ENCODE measurements at places on chromosomes 12 and 14.

DNA sequence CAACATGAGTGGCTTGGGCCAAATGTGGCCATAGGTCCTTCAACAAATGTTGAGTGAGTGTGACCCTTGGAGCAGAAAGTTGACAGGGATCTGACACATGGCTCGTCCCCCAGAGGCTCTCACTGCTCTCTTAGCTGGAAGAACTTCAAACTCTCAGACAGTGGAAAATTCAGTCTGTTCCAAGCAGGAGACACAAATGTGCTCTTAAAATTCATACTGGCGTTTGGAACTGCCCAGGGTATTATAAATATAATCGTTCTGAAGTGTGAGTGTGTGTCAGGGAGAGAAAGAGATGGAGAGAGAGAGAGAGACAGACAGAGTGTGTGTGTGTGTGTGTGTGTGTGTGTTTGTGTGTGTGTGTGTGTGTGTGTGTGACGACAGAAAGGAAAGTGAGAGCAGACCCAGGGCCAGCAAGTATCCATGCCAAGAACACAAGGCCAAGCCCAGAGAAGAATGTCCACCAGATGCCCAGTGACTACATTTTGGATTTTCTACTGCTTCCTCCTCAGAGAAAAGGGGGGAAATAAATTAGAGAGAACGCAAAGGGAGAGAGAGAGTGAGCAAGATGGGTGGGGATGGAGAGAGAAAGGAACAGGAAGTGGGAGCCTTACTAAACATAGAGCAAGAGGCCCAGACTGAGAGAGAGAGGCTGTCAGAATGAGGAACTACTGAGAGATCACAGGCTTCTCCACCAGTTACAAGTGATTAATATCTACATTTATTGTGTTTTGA, 193.6 kb upstream of the NUDT4 start:
- peak; percentile 98 for DNase-seq

DNA sequence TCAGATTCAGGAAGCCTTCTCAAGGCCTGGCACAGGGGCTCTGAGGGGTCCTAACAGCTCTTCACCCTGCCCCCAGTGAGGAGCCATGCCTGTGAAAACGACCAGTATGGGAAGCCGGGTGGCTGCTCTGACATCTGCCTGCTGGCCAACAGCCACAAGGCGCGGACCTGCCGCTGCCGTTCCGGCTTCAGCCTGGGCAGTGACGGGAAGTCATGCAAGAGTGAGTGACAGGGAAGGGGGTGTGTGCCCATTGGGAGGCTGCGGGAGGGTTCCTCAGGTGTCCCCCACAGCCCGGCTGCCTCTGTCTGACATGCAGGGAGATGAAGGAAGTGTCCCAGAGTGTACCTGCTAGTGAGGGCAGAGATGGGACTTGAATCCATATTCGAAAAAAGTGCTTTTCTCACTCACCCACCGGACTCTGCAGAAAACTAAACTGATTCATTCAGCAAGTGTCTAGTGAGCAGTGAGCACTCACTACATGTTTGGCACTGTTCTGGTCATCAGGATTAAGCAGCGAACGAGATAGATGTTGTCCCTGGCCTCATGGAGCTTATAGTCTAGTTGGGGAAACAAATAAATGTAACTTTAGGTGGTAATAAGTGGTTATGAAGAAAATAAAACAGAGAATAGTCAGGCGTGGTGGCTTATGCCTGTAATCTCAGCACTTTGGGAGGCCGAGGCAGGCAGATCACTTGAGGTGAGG, 9.4 kb upstream of the LRP1-AS start:
- peak; percentile 18 for DNase-seq

DNA sequence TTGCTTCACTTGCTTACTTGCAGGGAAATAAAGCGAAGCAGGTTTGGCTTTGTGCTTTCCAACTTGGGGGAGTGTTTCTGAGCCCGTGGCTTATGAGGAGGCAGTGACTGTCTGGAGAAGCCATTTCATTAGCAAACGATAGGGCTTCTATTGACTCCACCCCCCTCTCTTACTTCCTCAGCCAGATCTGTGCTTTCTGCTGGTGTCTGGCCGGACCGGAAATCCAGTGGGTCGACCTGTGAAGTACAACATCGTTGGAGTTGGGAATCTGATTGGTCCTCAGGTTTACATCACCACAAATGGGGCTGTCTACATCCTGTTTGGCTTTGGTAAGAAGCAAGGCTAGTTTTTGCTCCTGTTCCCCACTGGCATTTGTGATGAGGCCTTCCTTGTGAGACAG, 22.3 kb downstream of the FAM234B start:
- DNase-seq: no peak

GRCh38 chr14:76293923-76294322, 82.0 kb upstream of the ESRRB start:
- no peak for DNase-seq

GRCh38 chr12:9065607-9065856, 50.2 kb downstream of the A2M start:
- DNase-seq: no peak

- DNase-seq: no peak
Measured at GRCh38 chr12:46921764-46922133, 96.0 kb upstream of the SLC38A4 start.

DNA sequence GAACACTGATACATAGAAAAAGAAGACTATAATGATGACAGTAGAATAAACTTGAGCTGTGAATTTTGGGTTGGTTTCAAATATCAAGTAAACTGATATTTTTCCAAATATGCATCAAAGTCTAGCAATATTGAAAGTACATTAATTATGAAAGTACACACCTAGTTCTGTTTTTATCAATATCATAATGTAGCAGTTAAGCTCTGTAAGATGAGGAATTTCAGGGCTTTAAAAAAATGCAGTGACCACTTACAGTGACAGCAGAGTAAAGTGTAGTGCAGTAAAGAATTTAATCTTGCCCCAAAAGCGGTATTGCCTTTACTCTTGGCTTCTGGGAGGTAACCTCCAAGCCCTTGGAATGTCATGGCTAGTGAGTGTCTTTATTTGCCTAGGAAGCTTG, 102.9 kb upstream of the ABCD2 start:
- no peak for DNase-seq

DNA sequence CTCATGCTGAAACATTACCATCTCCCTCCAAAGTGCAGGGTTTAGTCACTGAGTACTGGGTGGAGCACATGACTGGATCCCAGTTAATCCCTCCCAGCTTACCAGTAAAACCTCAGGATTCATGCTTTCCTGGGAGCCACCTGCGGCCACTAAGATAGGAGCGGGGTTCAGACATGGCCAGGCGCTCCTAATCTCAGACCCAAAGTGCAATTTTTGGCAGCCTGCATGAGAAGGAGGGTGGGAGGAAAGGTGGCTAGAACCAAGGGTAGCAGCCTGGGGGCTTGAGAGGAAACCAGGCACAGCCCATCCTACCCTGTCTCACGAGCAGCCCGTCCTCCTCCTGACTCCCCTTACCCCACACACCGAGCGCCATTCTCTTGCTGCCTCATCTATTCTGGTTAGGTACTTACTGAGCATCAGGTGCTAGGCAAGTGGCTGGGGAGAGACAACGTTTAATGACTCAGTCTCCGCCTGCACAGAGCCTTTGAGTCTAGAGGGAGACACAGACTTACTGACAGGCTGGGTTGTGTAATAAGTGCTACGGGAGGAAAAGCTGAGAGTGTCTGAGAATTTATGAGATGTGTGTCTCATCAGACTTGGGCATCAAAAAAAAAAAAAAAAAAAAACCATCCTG, 9.9 kb downstream of the GPRC5A start:
- DNase-seq: peak; percentile 60

DNA sequence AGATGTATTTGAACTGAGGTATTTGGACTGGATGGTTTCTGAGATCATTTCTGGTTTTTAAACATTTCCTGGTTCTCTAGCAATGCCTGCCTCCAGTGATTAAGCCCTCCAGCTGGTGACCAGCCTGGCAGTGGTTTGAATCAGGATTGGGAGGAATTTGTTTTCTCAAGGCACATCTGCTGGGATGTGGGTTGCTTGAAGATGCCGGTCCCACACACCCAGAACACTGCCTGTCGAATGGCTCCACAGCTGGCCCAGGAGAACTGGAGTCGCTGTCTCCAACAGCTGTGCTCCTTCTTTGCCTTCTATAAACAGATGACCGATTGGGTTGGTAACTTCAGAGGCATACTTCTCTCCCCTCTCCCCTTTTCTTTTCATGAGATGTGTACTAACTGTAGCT, 258.0 kb upstream of the DDHD1 start:
- no peak for DNase-seq

- no peak for DNase-seq
Measured at GRCh38 chr12:54265364-54265812, 14.5 kb downstream of the CBX5 start.

DNA sequence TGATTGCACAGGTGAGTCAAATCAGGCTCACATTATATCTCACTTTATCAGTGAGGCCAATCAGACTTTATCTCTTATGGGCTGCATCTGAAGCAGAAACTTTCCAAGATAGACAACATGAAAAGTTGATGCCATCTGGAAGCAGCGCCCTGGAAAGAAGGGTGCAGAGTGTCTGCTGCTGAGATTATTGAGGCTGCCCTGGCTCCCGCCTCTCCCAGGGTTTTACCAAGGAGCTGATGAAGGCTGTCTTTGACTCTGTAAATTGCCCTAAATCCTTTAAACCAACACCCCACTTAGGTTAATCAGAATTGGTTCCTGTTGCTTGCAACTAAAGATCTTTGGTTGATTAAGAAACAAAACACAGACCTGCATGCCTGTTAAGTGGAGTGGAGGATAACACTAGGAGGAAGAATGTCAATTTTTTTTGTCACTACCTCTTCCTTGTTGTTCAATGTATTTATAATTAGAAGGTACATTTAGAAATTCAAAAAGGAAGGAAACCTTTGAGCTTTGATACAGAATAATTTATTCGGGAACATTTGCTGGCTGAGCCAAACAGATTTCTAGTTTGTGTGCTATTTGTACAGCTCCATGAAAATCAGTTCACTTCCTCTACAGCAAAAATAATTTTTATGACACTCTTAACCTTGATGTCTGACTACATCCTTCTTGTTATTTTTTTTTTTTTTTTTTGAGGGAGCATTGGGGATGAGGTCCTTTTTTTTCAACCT, 104.1 kb downstream of the VEZT start:
- no peak for DNase-seq

GRCh38 chr12:6700646-6701051, at the start of gene PIANP:
Gene PIANP, minus strand, starts transcription at chr12:6700815. Its CDS starts 2,754 bp downstream, at chr12:6698061.
- DNase-seq: no peak

- no peak for DNase-seq
Measured at GRCh38 chr12:27493260-27493940, 30.6 kb upstream of the PPFIBP1 start.

DNA sequence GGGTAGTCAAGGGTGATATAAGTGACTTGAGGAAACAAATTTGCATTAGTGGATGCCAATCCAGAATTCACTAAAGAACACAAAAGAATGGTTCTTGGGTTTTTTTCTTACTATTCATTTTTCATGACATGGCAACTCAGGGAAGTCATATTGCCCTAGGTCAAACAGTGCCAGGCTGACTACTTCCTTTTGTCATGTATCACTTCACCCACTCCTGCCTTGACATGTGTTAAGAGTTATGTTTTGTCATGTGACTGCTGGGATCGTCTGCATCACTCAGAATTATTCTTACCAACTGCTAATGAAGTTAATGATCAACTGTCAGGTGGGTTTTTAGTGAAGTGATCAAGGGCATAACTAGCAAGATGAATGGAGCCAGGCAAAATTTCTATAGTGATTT, 74.2 kb downstream of the PRORP start:
- DNase-seq: no peak

DNA sequence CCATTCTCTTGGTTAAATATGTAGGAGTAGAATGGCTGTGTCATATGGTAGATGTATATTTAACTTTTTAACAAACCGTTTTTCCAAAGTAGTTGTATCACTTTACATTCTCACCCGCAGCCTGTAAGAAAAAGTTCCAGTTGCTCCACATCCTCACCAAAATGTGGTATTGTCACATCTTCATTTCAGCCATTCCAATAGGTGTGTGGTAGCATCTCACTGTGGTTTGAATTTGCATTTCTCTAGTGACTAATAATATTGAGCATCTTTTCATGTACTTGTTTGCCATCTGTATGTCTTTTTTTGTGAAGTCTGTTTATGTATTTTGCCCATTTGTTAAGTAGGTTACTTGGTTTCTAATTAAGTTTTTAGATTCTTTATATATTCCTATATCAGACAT, 78.6 kb downstream of the TBK1 start:
- no peak for DNase-seq

- no peak for DNase-seq
Measured at GRCh38 chr12:127275416-127275815, 991.6 kb upstream of the TMEM132C start.

GRCh38 chr12:112998987-112999767, 20.9 kb downstream of the OAS2 start:
- DNase-seq: no peak

DNA sequence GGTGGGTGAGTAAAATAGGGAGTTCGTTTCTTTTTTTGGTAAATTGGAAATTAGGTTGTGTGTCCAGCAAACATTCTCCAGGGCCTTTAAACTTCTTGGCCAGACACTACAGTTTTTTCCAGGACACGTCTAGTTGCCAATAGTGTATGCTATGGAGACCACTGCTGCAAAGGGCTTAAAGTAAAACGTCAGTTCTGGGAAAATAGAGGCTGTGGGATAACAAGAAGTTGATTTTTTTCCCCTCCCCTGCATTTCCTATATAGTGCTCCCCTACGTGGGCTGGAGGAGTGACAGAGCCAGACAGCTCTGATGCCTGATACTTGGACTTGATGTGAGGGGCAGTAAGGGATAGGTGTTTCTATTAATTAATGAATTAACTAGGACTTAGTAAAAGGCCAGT, 2.4 kb downstream of the ACVR1B start:
- no peak for DNase-seq

DNA sequence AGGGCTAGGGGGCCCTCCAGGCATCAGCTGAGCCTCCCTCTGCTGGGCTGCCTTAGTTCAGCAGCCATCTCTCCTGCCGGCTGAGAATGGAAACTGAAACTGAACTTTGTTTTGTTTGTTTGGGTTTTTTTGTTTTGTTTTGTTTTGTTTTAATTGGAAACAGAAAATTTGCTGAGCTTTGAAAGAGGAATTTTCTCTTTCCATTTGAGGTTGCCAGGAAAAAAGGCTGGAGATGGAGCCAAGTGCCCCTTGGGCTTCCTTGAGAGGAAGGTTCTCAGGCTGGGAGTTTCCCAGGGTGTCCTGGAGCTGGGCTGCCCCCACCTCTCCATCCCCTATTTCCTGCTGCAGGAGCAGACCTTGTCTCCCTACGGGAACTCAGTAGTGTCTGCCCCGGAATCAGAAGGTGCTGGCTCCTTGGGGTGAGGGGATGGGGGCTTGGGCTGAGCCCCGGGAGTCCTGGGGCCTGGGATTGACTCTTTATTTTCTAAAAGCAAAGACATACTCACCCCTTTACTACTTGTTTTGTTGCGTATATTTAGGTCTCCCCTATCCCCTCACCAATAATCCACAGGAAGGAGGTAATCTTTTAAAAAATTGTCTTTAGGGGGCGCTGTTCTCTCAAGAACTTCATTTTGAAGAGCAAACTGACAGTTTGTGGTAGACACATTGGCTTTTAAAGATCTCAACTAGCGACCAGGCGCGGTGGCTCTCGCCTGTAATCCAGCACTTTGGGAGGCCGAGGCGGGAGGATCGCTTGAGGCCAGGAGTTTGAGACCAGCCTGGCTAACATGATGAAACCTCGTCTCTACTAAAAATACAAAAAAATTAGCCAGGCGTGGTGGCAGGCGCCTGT, 21.3 kb upstream of the OASL start:
- peak; percentile 83 for DNase-seq

GRCh38 chr12:40768125-40768864, 76.1 kb downstream of the CNTN1 start:
- DNase-seq: no peak

GRCh38 chr12:116236976-116237375, 40.5 kb downstream of the MED13L start:
- DNase-seq: no peak

All from NB4 (cell line).